NCI-H82 (cell line): ENCODE measurements at places on chromosomes 7 and 10.
A peak's percentile ranks its signal among the peaks of the same experiment; 100 is the strongest.

- no peak for DNase-seq
Measured at GRCh38 chr7:111137296-111138192, 46.6 kb downstream of the LRRN3 start.

DNA sequence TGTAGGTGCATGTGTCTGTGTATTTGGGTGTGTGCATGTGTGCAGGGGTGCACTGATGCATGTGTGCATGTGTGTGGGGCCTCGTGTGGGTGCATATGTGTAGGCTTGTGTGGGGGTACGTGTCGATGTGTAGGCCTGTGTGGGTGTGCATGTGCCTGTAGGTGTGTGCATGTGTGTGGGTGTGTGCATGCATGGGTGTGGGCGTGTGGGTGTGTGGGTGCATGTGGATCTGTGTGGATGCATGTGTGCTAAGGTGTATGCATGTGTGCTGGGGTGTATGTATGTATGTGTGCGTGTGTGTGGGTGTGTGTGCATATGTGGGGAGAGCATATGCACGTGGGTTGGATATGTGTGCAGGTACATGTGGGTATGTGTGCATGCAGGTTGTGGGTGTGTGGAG lies 73.2 kb downstream of the NKX6-2 start:
- DNase-seq, result no peak

DNA sequence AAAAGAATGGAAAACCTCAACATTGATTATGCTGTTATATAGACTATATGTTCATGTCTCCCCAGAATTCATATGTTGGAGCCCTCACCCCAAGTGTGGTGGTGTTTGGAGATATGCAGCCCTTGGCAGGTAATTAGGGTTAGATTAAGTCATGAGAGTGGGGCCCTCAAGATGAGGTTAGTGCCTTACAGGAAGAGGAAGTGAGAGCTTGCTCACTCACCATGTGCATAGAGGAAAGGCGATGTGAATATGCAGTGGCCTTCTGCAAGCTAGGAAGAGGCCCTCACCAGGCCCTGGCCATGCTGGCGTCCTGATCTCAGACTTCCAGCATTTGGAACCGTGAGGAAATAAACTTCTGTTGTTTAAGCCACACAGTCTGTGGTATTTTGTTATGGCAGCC lies 14.8 kb downstream of the ZNF33A start:
- no peak for DNase-seq

- DNase-seq, result no peak
Measured at GRCh38 chr10:110822712-110823311, 48.9 kb upstream of the PDCD4 start.

GRCh38 chr7:7862393-7862792 lies 106.2 kb upstream of the GLCCI1 start:
- DNase-seq, result no peak

DNA sequence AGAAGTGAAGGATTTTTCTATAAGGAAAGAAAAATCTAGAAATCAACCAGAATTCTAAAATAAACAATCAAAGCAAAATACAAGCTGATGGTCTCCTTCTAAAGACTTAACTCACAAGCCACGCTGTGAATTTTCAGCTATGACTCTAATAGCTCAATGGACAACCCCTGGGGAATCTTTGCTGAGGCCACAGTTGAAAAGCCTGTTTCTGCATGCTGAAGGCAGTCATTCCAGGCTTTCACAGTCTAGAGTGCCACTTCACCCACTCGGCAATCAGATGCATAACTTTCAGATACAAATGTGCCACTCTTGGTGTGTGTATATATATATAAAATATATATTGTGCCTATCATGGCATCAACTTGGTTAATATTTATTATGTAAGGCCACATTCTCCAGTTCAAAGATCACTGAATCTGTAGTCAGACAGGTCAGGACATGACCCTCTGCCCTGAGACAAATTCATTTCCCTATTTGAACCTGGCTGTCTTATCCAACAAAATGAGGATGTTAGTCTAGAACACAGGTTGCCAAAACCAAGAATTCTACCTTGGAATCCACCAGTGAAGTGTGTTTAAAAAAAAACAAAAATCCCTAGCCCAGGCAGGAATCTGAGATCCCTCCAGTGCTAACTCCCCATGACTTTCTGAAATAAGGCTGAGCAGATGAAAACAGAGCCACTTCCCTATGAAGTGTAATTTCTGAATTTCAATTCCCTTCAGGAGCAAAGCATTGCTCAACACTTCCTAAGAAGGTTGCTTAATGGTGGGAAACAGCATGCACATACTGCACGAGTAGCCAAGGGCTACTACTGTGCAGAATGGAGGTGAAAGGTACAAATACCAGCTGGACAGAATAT lies 9.9 kb downstream of the LIPA start:
- DNase-seq, result no peak

- no peak for DNase-seq
Measured at GRCh38 chr10:25901199-25901598, 32.8 kb upstream of the MYO3A start.

DNA sequence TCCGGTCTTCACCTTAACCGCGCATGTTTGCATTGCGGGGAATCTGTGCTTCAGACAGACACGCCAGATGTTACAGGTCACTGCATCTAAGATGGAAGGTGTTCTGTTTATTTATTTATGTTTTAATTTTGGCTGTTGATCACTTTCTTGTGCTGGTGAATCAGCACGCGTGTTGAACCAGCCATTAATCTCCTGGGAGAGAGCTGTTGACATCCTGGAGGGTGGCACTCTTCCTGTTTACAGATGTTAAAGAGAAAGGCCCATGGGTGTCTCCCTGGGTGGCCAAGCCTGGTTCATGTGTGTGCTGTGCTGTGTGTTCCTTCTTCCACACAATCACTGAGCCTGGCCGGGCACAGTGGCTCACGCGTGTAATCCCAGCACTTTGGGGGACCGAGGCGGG lies 355.3 kb downstream of the PAXIP1 start:
- no peak for DNase-seq

GRCh38 chr10:33064706-33065105 lies 106.7 kb upstream of the ITGB1 start:
- no peak for DNase-seq

DNA sequence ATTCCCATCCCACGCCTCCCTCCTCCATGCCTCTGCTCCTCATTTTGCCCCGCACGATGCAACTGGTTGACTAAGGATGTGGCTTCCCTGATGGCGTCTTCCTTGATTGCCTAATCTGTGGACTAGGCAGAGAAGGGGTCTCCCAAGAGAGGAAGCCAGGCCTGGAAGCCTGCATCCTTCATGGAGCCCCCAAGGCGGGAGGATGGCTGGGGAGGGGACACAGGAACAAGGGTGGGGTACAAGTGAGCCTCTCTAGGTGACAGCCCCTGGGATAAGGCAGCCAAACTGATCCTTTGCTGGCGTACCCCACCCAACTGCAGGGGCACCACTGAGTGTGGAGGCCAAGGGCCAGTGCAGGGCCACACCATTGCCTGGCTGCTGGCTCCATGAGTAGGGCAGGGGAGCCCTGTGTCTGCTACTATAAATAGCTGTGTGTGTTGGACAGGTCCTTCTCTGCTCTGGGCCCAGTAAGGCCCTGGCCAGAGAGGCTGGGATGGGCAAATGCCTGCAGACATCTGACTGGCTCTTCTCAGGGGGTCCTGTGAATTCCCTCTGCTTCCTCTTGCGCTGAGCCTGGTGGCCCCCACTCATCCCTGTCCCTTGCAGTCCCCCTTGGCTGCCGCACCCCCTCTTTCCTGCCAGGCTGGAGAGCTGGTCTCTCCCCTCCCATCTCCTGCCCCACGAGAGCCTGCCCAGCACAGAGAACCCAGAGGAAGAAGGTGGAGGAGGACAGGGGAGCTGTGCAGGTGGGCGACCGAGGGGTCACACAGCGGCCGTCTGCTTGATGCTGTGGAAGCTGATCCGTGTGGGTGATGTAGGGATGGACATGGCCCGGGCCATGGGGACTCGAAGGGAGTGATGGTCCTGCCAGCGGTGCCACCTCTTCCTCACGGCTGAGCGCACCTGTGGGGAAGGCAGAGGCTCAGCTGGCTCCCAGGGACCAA lies 29.3 kb downstream of the CRHR2 start:
- no peak for DNase-seq

DNA sequence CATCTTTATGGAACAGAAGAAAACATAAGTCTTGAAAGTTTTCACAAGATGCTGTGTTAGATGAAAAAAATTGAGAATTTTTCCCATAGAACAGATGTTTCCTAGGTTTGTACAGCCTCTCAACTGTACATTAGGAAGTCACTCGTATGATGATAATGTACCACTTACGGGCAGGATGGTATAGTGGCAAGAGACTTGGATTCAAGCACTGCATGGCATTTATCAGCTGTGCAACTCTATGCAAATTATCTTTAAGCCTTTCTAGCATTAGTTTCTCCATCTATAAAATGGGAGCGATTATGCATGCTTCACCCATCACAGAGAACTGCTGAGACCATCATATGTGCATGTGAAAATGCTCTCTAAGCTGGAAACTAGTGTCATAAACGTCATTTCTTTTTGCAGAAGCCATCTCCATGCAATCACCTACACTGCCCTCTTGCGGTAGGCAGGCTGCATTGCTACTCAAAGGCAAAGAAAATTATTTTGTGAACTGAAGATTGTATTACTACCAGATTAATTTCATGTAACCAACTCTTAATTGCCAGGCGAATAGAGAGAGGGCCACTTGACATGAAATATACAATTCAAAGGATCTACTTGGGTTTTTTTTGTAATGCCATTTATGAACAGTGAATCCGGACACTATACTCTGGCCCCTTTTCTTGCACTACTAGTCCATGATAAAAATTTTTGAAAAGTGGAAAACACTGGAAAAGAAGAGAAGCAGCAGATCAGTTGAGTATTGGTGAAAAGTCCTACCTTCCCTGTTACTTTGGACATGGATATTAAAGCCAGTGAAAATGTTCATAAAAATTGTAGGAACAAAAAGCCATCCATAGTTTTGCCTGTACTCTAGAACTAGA lies 102.3 kb downstream of the JAZF1 start:
- peak; percentile 47 for DNase-seq

DNA sequence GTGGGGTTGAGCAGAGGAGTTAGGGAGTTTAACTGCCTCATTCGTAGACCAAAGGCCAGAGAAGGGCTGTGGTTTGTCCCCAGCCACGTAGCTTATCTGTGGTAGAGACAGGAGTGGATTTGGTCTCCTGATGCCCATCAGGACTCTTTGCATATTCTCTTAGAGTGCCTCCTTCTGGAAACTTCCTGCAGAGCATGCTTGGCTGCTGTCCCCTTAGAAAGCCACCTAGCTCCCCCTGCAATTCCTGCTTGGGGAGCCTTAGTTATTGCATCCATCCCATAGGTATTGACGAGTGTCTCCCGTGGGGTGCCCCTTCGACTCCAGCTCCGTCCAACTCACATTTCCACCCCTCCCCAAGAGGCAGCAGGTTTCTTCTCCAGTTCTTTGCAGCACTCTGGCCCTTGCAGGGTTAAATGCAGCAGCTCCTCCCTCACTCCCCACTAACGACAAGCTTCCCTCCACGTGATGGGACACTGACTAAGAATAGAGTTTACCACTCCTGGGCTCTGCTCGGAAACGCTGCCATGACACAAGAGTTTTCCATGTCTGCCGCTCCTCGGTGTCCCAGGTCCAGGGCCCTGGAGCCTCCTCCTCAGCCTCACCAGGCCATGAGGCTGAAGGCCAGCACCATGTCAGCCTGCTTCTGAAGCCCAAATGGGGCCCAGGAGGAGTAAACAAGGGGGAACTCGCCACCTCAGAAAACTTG lies 147.8 kb upstream of the UNC5B start:
- DNase-seq, result peak; percentile 25

GRCh38 chr10:75137533-75138438 lies 26.3 kb downstream of the SAMD8 start:
- DNase-seq, result peak; percentile 5

- peak; percentile 98 for DNase-seq
Measured at GRCh38 chr10:18290651-18291313, 150.6 kb downstream of the CACNB2 start.

DNA sequence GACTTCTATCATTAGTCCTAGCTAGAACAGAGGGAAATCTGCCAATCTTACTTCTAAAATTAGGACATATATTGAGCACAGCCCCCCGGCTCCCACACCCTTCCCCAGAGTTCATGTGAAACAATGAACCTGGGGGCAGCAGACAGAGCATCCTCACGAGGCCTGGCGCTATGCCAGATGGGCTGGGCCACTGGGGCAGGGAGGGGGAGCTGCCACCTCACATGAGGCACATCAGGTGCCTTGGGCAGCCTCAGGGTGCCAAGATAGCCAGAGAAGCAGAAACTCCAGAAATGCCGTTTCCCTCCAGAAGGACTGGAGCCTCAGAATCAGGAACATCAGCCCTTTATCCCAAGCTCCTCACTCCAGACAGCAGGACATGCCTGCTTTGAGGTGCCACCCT lies 92.8 kb upstream of the LANCL2 start:
- no peak for DNase-seq

DNA sequence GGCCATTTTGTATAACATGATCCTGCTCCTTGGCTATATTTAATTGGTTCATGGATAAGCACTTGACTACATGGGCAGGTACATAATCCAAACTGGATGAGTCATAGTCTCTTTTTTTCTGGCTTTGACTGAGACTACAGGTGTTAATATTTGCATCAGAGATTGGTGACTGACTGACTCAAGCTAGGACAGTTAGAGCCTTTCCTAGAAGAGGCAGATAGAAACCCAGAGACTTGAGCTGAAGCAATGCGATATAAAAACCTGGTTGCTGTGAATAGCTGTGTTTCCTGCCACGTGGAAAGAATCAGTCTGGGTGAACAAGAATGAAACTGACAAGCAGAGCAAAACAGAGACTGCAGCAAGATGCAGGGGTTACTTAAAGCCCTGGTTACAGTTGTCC lies 81.0 kb downstream of the SAMD9 start:
- peak; percentile 81 for DNase-seq

- no peak for DNase-seq
Measured at GRCh38 chr7:82803411-82803810, 359.3 kb downstream of the PCLO start.

DNA sequence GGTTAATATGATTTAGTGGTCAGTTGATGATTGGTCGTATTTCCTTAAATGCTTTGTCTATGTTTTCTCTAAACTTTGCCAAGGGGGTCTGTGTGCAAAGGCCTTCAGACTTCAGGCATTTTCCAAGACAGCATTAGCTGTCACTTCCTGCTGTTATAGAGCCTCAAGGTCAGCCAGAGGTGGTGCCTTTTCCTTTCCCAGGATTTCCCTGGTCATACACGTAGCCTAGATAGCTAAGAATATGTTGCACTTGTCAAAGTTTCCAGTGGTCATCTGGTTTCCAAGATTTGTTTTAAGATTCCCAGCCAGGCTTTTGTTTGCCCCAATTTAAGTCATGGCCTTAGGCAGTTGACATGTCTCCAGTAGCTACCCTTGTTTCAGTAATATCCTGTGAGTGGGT lies 133.2 kb upstream of the IGFBP3 start:
- no peak for DNase-seq

GRCh38 chr7:142954680-142955268 lies 7.4 kb downstream of the KEL start:
- peak; percentile 18 for DNase-seq
